Breast epithelium (tissue), 4 donors: ENCODE measurements at places on chromosomes 16 and 17. TPM values are rescaled to one million over a fixed set of nuclear protein-coding genes. Genes with fewer than 3 reads are reported as not detected.

DNA sequence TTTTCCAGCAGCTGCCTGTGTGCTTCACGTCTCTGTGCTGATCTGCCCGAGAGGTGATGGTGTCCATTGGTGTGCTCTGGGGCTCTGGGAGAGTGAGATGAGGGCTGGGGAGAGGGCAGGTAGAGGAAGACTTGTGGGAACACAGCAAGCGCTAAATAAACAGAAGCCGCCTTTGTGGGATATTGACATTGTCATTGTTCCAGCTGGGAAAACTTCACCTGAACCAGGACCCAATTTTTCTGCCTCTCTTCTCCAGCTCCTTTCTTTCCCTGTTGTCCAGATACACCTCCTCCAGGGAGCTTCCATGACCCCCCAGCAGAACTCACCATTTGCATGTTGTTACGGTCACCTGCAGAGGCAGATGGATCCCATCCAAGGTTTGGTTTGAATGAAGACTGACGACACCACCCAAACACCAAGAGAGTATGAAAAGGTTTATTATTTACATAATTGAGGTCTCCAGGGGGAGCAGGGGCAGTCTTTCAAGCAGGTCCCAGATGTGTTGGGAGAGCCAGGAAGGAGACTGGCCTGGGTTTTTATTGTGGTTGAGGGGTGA is 3.6 kb upstream of the ITGA3 start:
- DNase-seq: no peak
- no peaks in the 10 kb centered on the region for H3K36me3 ChIP-seq
- H3K4me3 ChIP-seq: no peak overlapping the region
- H3K27ac ChIP-seq: peak overlapping the region; percentile 30
- peaks cover 11% of the 10 kb centered on the region for H3K4me1 ChIP-seq
- no peaks in the 10 kb centered on the region for H3K27me3 ChIP-seq

- no peak overlapping the region for H3K27ac ChIP-seq
- H3K4me3 ChIP-seq: no peak overlapping the region
- H3K27me3 ChIP-seq: peaks cover 5% of the 10 kb centered on the region
- DNase-seq: no peak
- H3K36me3 ChIP-seq: no peaks in the 10 kb centered on the region
These were observed 13.7 kb downstream of the UNC45B start for GRCh38 chr17:35161281-35161761.

GRCh38 chr17:77924757-77925336 is 33.7 kb upstream of the TNRC6C start:
- H3K27me3 ChIP-seq: no peaks in the 10 kb centered on the region
- peak; percentile 57 for DNase-seq
- H3K4me3 ChIP-seq: no peak overlapping the region
- no peaks in the 10 kb centered on the region for H3K4me1 ChIP-seq

GRCh38 chr16:19785512-19786130 is 67.5 kb downstream of the IQCK start:
- DNase-seq: no peak
- no peaks in the 10 kb centered on the region for H3K4me1 ChIP-seq
- H3K4me3 ChIP-seq: peak overlapping the region; percentile 46
- H3K27me3 ChIP-seq: no peaks in the 10 kb centered on the region
- peak overlapping the region; percentile 54 for H3K27ac ChIP-seq
- H3K36me3 ChIP-seq: no peaks in the 10 kb centered on the region

Gene DHRS7C
- total RNA-seq: not detected

- no peaks in the 10 kb centered on the region for H3K27me3 ChIP-seq
- DNase-seq: no peak
- H3K27ac ChIP-seq: no peak overlapping the region
- H3K4me3 ChIP-seq: no peak overlapping the region
- no peaks in the 10 kb centered on the region for H3K4me1 ChIP-seq
- H3K36me3 ChIP-seq: no peaks in the 10 kb centered on the region
These were observed 9.1 kb downstream of the TFAP4 start for GRCh38 chr16:4263504-4264436.

Gene IKZF3
- total RNA-seq: 2.3 TPM

GRCh38 chr16:82005027-82005830 is 6.0 kb downstream of the SDR42E1 start:
- H3K27me3 ChIP-seq: no peaks in the 10 kb centered on the region
- no peaks in the 10 kb centered on the region for H3K4me1 ChIP-seq
- no peaks in the 10 kb centered on the region for H3K36me3 ChIP-seq
- H3K4me3 ChIP-seq: no peak overlapping the region
- DNase-seq: no peak

DNA sequence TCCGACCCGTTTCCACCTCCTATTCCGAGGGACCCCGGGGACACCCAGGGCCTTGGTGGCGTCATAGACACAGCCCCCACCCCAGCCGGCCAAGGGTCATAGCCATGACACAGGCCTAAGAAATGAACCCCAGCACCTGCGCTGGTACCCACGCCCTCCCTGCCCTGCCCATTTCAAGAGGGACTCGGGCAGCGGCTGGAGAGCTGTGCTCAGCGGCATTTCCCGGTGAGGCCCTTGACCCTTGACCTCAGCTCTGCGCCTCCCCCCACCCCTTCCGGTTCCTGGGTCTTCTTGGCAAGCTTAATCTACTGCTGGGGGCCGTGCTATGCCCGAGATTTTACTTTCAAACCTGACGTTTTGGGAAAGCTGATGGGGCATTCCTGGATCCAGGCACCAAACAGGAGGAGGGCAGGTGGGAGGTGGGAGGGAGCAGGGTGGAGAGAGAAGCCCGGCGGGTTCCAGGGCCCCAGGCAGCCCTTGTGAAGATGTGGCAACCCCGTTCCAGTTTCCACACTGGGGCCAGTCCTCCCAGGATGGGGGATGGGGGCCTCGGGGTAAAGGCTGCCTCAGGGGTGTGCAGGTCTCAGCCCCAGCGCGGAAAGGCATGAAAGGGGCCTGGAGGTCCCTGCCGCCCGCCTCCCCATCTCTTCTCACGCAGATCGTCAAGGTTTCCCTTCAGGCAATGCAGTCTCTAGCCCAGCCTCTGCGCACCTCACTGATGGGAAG is at the start of gene SLC22A31:
TSS of gene SLC22A31 (minus strand) at position 414 of the 726 bp plus-strand sequence. CDS start at position 378, 36 bp downstream.
- H3K36me3 ChIP-seq: no peaks in the 10 kb centered on the region
- no peaks in the 10 kb centered on the region for H3K4me1 ChIP-seq

- no peaks in the 10 kb centered on the region for H3K36me3 ChIP-seq
- no peaks in the 10 kb centered on the region for H3K4me1 ChIP-seq
- H3K27ac ChIP-seq: peak overlapping the region; percentile 45
- H3K4me3 ChIP-seq: peak overlapping the region; percentile 47
- no peaks in the 10 kb centered on the region for H3K27me3 ChIP-seq
These were observed 43.5 kb downstream of the MAP1LC3B start for GRCh38 chr16:87435372-87436224.

- no peaks in the 10 kb centered on the region for H3K36me3 ChIP-seq
- peak overlapping the region; percentile 93 for H3K4me3 ChIP-seq
- no peak for DNase-seq
- peak overlapping the region; percentile 94 for H3K27ac ChIP-seq
These were observed 429 bp downstream of the KIF1C start for GRCh38 chr17:4998027-4998731.

GRCh38 chr16:9447195-9447551 is 355.7 kb downstream of the HAPSTR1 start:
- no peak for DNase-seq
- H3K27ac ChIP-seq: no peak overlapping the region
- no peak overlapping the region for H3K4me3 ChIP-seq
- H3K27me3 ChIP-seq: no peaks in the 10 kb centered on the region
- H3K4me1 ChIP-seq: no peaks in the 10 kb centered on the region
- H3K36me3 ChIP-seq: no peaks in the 10 kb centered on the region

- peak overlapping the region; percentile 68 for H3K27ac ChIP-seq
- no peak overlapping the region for H3K4me3 ChIP-seq
- peaks cover 34% of the 10 kb centered on the region for H3K4me1 ChIP-seq
- no peaks in the 10 kb centered on the region for H3K36me3 ChIP-seq
- H3K27me3 ChIP-seq: no peaks in the 10 kb centered on the region
- DNase-seq: no peak
These were observed 5.9 kb upstream of the SLC13A2 start for GRCh38 chr17:28467456-28468025.

GRCh38 chr17:37614823-37615222 is 5.6 kb upstream of the SYNRG start:
- no peaks in the 10 kb centered on the region for H3K27me3 ChIP-seq
- no peak overlapping the region for H3K27ac ChIP-seq
- no peaks in the 10 kb centered on the region for H3K4me1 ChIP-seq
- no peak for DNase-seq
- peaks cover 8% of the 10 kb centered on the region for H3K36me3 ChIP-seq
- H3K4me3 ChIP-seq: no peak overlapping the region

GRCh38 chr17:83189044-83190003 is 109.9 kb downstream of the METRNL start:
- peak; percentile 18 for DNase-seq
- H3K4me1 ChIP-seq: no peaks in the 10 kb centered on the region
- no peaks in the 10 kb centered on the region for H3K36me3 ChIP-seq

DNA sequence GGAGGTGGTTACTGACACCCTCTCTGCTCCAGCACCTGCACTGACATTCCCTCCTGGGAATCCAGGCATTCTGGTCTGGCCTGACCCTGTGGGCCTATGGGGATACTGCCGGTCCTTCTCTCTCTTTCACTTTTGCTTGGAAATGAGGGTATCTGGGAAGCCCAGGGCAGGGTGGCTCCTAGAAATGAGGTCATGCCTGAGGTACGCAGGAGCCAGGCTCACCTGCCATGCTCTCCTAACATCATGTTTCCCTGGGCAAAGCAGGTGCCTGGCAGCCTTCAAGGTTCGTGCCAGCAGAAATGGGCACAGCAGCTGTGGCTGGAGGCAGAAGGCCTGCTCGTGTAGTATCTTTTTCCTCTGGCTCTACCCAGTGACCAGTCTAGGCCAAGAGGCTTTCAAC is 3.3 kb downstream of the ITGA3 start:
- no peak for DNase-seq
- H3K27ac ChIP-seq: peak overlapping the region; percentile 96
- H3K4me1 ChIP-seq: peaks cover 37% of the 10 kb centered on the region

DNA sequence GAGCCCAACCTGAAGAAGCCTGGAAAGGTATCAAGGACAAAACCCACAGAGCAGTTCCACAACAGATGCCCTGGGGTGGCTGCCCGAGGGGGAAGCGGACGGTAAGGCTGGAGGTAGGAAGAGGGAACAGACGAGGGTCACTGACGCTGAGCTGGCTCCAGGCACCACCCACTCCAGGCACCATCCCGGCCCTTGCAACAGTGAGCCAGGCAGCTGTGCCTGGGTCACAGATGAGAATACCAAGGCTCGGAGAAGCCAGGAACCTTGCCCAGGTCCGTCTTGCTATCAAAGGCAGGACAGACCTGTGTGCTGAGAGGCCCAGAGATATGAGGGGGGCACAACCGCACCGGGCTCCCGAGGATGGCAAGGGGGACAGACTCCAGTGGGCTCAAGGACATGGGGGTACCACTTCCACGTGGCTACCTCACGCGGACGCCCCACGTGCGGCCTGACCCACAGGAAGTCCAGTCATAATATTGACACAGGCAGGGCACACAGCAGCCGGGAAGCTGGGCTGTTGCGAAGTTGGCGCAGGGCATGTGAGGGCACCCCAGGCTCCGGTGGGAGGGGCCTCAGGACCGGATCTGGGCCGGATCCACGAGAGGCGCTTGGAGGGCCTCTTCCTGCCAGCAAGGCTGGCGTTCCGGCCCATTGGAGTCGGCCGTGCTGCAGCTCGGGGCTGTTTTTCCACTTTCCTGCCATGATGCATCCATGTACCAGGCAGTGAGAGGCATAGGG is 29.9 kb downstream of the PEMT start:
- H3K36me3 ChIP-seq: no peaks in the 10 kb centered on the region
- peaks cover 2% of the 10 kb centered on the region for H3K4me1 ChIP-seq
- no peaks in the 10 kb centered on the region for H3K27me3 ChIP-seq
- peak overlapping the region; percentile 88 for H3K27ac ChIP-seq
